ENCODE measurements at places on chromosomes 5 and 9.
A peak's percentile ranks its signal among the peaks of the same experiment; 100 is the strongest.

DNA sequence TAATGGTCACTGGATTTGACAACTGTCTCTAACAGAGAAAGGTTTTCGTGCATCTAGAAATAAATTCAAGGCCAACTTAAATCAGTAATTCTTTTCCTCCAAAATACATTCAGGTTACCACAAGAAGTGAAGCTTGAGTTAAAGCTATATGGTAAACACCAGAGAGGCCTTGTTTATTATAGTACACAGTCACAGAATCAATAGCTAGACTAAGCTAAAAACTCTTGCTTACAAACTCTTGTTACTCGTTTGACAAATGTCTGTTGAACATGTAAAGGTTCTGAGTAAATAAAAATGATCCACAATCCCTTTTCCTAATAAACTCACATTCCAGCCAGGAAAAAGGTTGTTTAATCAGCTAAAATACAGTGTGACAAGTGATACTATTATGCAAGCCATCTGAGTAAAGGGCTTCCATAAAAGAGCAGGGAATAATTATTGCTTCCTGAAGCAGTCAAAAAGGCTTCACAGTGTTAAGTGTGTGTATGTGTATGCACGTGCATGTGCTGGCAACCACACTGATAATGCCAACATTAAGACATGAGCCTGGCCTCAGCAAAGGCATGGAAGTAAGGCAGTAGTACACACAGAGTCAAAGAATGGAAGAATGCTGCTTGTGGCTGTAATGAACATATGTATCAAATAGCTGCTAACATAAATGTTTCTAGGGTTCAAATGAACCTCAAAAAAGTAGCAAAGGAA is 12.8 kb downstream of the PTAR1 start:
- DNase-seq = no peak

DNA sequence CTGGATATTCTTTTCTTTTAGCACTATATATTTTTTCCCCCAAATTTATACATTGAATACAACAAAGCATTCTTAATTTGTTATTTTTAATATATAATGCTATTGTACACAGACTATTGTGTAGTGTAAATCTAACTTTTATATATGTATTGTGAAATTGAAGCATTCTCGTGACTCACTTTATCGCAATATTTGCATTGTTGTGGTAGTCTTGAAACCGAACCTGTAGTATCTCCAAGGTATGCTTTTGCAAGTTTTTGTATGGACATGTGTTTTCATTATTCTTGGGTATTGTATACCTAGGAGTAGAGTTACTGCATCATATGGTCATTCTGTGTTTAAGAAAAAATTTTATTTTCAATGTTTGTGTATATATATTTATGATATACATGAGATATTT is 49.6 kb downstream of the NSD1 start:
- no peak for DNase-seq

- DNase-seq = no peak
Observed at GRCh38 chr5:68343421-68343826, 127.9 kb downstream of the PIK3R1 start.

- no peak for DNase-seq
Observed at GRCh38 chr5:160649304-160649703, 202.7 kb downstream of the ATP10B start.

- DNase-seq = no peak
Observed at GRCh38 chr9:129486756-129487657, 133.9 kb downstream of the C9orf50 start.

DNA sequence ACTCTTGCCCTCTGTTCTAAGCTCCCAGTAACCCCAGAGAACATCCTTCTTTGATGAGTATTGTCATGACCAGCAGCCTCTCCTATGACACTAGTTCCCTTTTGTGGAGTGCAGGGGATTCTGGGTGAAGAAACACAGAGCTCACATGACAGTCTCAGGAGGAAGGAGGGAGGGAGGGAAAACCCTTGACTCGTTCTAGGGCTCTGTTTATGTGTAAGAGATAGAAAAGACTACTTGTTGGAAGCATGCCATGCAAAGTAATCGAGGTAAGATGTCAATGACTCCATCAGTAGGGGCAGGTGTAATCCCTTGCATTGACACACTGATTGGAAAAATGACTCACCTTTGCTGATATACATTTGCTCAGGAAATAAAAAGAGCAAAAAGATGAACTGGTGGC is 190.2 kb upstream of the ELL2 start:
- no peak for DNase-seq

- no peak for DNase-seq
Observed at GRCh38 chr5:7650755-7651154, 200.2 kb downstream of the CFAP90 start.

DNA sequence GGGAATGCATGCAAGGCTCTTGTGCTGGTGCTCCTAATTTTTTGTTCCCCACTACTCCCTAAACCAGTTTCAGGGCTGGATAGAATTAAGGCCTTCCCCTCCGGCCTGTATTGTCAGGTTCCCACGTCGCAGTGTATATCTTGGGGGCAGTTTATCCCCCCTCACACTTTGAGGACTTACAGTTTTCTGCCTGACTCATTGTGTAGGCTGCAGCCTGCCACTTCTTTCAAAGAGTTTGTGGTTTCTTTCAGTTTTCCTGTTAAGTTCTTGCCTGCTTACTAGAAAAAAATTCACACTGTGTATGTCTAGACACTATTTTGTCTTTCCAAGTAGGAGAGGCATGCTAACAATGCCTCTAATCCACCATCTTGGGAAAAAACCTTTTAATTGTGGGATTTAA is 28.4 kb upstream of the BTNL3 start:
- DNase-seq = no peak

DNA sequence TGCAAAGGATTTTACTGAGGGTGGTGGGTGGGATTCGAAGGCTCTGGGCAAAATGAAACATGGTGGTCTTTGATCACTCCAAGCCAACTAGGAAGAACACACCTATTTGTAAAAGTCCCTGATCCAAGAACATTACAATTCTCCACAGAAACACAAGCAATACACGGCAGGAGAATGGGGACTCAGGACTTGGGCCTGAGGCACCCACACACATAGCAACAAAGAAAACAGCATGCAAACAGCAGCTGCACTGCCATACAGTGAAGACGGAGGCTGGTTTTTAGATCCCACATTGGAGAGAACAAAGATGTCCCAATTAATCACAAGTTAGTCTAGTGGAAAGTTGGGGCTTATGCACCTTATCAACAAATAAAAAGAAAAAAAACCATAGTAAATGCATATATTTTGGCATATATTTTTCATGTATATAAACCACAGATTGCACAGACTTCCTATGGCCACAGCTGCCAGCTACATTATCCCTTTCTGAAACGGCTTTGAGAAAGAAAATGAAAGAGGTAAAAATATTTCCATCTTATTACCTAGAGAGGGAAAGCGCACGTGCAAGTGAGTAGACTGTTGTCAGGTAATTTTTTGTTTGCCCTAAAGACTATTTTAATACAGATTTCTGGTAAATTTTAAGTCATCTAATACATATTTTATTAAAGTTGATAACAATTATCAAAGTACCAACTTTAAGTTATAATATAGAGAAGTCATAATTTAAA is 410.9 kb downstream of the BNC2 start:
- DNase-seq = no peak

DNA sequence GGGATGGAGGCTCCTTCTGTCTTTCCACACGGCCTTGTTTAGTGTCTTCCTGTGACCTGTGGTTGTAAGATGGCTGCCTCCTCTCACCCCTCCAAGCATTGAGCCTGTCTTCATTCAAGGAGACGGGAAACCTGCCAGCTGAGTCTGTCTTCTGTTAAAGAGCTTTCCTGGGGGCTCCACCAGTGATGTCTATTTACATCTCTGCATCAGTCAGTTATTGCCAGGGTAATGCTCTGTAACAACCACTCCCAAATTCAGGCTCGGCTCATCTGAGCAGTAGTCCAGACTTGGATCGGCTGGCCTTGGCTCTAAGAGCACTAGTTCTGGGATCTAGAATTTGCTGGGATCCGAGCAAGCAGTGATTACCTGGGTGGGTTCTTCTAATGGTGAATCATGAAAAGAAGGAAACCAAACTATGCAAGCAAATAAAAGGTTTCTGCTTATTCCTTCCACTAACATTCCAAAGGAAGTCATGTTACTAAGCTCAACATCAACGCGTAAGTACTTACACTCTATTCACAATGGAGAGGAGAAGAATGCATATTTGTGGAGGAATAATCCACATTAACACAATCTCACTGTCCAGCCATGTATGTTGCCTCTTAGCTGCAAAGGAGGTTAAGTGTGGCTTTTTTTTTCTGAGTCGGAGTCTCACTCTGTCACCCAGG is 61.7 kb downstream of the GALNT12 start:
- no peak for DNase-seq

DNA sequence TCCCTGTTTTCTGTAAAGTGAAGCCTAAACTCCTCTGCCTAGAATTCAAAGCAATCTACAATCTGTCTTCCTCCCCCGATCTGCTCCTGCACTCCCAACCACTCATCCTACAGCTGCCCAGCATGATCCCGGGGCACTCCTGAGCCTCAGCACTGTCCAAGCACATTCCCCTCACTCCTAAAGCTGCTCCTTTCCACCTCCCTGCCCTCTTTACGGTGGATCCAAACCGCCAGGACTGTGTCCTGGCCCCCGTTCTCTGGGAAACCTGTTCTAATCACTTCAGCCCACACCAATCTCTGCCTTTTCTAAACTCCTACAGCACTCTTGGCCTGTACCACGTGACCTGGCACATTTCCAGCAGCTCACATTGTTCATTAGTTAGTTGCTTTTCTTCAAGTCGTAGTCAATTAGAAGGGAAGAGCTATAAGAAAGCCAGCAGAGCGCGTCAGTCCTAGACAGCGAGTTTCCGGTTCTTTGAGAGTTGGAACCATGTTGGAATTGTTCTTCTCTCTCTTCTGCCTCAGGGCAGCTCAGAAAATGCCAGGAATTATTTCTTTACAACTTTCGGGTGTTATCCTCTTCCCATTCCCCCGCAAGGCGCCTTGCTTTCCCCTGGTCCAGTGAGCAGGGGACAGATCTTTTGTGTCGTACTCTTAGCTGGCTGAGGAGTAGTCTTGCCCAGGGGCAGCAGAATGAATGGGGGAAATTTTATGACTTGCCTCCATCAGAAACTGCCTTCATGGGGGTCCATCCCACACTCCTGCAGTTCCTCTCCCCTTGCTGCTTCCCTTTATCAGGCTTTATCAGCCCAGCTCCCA is 60.7 kb downstream of the NRG2 start:
- no peak for DNase-seq

- no peak for DNase-seq
Observed at GRCh38 chr9:26551971-26552370, 340.6 kb downstream of the CAAP1 start.

DNA sequence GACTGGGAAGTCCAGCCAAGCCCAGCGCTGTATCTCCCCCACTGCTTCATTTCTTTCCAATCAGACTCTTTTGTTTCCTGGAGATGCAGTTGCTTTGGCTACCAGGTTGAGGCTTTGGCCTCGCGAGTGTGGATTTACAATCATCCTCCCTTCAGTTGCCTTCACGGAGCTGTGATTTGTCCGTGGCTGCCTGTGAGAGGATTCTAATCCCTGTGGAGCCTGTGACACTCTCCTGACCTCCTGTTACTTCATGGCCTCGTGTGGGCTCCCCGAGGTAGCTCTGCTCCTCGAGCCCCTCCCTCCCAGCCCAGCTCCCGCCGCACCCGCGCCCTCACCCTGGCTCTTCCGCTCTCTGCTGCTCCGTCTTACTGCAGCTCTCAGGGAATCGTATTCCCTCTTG is 107.2 kb upstream of the STC2 start:
- no peak for DNase-seq

GRCh38 chr9:136029556-136029955 is 65.5 kb downstream of the NACC2 start:
- DNase-seq = peak; percentile 1

DNA sequence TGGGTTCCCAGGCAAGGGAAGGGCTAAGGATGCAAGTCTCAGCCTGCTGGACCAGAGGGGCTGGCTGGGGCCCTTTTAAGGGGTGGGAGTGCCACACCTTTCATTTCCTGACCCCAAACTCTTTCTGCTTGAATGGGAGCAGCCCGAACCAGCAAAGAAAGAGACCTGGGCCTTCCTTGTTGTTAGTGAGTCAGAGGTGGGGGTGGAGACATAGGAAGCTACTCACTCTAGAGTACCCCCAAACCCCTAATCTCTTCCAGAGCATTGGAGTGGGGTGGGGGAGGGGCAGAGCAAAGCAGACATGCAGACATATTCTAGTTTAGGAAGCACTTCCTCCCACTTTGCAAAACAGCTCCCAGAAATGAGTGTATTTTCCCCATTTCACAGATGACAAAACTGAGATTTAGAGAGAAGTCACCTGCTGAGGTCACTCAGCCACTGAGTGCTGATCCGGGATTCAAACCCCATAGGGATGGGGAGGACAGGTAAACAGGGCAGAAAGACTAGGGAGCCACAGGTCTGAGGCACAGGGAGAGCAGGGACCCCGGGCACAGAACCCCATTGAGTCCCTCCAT is 6.0 kb upstream of the AQP3 start:
- DNase-seq = no peak

All from 8988T (cell line).